NCI-H1930 (cell line): ENCODE measurements at places on chromosomes 1 and 21.

DNA sequence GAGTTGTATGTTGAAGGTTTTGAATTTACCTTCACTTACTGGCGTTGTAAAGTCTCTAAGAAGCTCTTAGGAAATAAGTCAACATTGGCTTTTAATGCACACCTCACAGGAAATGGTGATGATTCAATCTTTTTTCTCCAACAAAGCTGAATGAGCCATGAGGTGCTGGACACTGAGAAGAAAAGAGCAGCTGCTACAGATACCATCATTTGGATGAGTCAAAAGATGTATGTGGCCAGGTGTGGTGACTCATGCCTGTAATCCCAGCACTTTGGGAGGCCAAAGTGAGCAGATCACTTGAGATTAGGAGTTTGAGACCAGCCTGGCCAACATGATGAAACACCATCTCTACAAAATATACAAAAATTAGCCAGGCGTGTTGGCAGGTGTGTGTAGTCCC lies 3.3 kb upstream of the IL23R start:
- DNase-seq = no peak

- no peak for DNase-seq
Observed at GRCh38 chr1:244780311-244780710, 55.1 kb upstream of the COX20 start.

- DNase-seq = no peak
Observed at GRCh38 chr1:103250441-103250861, 142.1 kb upstream of the COL11A1 start.

DNA sequence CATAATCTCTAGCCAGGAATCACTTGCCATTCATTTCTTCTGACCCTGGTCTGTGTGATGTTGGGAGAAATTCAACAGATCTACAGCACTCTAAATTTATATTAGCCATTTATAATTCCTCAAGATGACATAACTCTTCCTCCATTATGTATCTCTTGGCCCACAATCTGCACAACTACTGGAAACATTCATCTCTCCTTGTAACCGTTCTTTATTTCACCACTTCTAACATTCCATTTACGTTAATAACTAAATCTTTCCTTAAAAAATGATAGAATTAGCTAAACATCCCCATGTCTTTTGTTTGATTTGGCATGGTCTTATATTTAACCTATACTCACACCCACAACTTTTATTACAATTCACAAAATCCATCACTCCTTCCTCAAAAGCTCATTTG lies 166.0 kb downstream of the COL11A1 start:
- no peak for DNase-seq

GRCh38 chr1:229884765-229885164 lies 182.3 kb upstream of the GALNT2 start:
- DNase-seq = no peak

- DNase-seq = no peak
Observed at GRCh38 chr1:56897150-56898004, 42.8 kb downstream of the C8A start.

GRCh38 chr1:54766726-54767125 lies 2.4 kb upstream of the PARS2 start:
- no peak for DNase-seq

- no peak for DNase-seq
Observed at GRCh38 chr21:34674468-34674867, 5.7 kb downstream of the CLIC6 start.

DNA sequence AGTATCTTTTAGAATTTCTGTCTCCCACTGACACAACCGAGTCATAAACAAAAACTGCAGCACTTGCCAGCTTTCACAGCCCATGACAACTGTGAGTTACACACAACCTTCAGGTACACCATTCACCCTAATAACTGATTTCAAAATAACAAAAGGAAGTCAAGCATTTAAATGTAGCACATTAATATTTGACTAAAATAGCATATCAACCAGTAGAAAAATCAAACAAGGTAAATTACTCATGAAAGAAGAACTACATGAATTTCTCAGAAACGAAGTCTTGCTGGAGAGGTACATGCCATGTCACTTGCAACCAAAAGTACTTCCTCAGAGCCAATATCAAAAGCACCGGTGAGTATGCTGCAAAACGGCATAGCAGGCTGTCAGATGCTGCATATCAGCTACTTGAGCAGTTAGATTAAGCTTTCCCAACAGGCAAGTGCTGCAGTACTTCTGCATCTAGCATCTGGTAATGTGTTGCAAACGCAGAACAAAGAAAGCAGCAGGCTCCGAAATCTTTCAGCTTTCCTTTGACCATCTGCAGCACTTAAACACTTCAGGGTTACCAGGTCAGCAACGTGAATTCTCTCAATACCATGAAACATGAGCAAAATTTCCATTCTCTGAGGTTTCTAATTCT lies 223.2 kb downstream of the SMYD3 start:
- DNase-seq = no peak

DNA sequence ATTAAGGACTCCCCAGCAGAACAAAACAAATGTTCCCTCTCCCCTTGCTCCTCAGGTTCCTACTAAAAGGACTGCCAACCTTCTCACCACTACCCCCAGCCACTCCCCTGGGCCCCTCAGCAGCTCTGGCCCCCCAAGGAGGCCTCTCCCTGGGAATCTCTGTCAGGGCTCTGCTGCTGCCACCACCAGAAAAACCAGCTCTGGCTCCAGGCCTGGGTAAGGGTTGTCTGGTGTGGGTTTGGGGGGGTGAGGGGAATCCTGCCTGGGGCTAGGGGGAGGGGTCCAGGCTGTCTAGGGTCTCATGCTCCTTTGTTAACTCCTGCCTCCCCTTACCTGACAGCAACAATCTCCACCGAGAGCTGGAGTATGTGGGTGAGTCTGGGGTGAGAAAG lies 4.8 kb downstream of the NECTIN4 start:
- no peak for DNase-seq

GRCh38 chr21:30620080-30620479 lies 347 bp upstream of the KRTAP20-4 start:
- no peak for DNase-seq

DNA sequence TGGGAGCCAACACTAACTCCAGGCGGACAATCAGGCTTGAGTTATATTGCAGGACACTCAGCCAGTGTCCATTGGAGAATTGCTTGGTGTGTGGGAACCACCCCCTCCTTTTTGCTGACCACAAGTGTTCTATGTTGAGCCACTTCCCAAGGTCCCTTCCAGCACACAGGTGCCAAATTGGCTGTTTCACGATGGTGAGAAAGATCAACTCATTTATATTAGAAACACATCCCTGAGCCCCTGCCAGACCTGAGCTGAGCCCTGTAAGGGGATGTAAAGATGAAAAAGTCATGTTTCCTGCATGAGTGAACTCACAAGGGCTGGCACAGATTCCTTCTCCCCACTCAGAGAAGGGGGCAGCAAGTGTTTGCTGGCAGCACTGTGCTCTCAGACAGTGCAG lies 96.5 kb downstream of the KCNN3 start:
- DNase-seq = no peak

GRCh38 chr1:244302876-244303609 lies 148.7 kb downstream of the ADSS2 start:
- DNase-seq = no peak

DNA sequence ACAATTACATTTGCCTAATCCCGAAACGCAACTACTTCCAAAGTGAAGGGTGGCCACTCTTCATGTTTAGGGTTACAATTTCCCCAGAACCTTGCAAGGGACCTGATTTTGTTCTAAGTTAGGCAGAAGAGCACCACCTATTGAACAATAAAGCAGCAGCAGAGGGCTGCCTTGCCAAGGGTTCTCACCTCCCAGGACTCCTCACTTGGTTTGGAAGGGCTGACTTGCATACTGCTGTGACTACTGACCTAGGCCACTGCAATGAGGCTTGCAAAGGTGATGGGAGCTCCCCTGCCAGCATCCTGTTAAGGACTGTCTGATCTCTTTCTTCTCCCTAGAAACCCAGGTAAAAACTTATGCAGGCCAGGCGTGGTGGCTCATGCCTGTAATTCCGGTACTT lies 14.2 kb downstream of the MTOR start:
- no peak for DNase-seq

DNA sequence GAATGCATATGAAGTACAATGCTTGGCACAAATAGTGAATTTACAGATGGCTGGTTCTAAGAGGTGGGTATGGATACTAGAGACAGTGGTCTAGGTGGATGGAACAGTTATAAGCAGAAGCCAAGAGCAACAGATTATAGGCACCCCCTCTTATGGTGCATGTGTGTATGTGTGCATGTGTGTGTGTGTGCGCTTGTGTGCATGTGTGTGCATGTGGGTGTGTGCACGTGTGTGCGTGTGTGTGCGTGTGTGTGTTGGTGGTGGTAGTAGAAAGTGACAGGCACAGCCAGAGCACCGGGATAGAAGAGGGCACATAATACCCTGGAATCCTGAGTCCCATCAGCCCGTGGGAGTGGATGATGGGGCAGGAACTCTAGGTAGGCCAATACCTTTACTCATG lies 1.3 kb downstream of the NCMAP start:
- no peak for DNase-seq

DNA sequence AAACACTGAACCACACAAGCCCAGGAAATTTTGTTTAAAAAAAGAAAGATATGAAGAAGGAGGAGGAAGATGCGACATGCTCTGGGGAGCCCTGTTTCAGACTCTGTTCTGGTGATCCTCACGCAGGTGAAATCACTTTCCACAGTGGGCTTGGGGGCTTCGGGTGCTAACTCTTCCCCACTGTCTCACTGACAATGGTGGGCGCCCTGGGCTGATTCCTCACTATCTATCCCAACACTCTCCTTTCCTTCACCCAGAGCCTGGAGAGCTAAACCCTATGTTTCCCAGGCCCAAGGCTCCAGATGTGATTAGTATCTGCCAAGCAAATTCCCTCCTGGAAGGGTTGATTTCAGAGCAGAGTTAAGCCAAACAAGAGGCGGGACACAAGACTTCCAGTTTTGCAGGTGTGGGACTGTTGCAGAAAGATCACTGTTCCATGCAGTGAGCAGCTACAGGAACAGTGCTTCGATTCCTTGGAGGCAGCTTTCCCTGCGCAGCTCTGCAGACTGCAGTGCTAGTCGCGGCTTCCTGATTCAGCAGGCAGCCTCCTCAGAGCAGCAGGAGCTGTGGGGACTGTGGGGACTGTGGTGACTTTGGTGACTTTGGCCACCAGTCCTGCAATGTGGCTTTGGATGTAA lies 168.3 kb downstream of the RHOU start:
- no peak for DNase-seq

- no peak for DNase-seq
Observed at GRCh38 chr1:204336421-204337035, 23.2 kb downstream of the PLEKHA6 start.

DNA sequence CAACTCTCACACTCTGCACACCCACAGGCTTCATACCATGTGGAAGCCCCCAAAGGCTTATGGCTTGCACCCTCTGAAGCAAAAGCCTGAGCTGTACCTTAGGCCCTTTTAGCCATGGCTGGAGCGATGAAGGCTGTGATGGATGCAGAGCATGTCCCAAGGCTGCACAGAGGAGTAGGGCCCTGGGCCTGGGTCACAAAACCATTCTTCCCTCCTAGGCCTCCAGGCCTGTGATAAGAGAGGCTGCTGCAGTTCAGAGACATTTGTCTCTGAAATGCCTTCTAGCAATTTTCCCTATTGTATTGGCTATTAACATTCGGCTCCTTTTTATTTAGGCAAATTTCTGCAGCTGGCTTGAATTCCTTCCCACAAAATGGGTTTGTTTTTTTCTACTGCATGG lies 1707.7 kb downstream of the MRPL39 start:
- DNase-seq = no peak

DNA sequence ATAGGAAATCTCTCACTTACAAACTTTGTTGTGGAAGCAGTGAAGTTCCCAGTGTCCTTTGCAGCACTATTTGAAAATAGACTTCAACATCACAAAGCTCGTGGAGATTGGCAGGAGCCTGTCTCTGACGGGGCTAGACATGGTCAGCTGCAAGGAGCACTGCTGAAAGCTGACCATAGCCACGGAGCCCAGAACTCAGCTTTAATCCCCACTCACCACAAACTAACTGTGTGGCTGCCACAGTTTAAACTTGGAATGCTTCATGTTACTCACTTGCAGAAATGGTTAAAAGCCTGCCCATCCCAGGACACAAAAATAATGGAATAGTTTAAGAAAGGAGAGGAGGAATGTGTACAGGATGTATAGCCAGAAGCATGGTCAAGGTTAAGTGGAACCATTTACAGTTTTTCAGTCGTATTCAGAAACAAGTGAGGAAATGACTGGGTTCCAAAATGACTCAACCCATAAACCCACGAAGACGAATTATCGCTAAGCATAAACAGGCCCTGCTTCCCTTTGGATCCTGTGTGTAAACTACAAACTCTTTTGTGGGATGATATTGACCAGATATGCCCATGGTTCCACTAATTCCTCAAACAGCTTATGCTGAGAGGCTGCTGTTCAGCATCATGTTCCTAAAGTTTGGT lies 18.2 kb downstream of the DNALI1 start:
- DNase-seq = no peak

- no peak for DNase-seq
Observed at GRCh38 chr1:207873055-207873890, 37.7 kb downstream of the CD34 start.

GRCh38 chr1:156104861-156105832 lies 9.4 kb upstream of the LMNA start:
- DNase-seq = no peak

DNA sequence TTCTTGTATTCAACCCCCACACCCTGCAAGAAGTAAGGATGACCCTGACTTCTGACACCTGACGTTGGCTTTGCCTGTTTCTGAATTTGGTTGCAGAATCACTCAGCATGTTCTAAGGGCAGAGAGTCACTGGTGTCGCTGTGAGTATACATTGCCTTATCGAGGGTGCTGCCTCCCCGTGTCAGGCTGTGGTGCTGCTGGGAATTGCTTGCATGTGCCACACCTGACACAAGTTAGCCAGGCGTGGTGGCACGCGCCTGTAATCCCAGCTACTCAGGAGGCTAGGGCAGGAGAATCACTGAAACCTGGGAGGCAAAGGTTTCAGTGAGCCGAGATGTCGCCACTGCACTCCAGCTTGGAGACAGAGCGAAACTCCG lies 45.9 kb downstream of the WDR4 start:
- DNase-seq = peak; percentile 33

GRCh38 chr1:53473463-53473862 lies 14.3 kb downstream of the DMRTB1 start:
- DNase-seq = no peak

GRCh38 chr1:176745945-176746344 lies 283.0 kb downstream of the PAPPA2 start:
- DNase-seq = no peak

DNA sequence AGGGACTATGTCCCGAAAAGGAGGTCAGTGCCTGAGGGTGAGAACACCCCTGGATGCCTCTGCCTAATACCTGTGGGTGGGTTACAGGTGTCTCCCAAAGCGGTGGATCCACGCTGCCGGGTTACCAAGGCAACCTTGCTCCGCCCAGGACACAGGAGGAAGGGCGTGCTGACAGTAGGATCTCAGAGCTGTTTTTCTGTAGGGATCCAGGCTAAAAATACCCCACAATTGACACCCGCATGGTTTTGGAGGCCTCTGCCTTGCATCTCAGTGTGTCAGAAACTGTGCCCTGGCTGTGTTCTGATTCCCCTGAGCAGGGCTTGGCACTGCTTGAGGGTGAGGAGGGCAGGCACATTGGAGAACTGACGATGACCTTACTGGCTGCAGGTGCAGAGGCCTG lies 118.0 kb downstream of the IER5 start:
- no peak for DNase-seq
